ENCODE measurements at places on chromosomes 7 and 10.

- no peak for DNase-seq
Measured at GRCh38 chr7:28110427-28111012, 70.1 kb downstream of the JAZF1 start.

- no peak for DNase-seq
Measured at GRCh38 chr7:39621261-39621660, 2.1 kb upstream of the RALA start.

- no peak for DNase-seq
Measured at GRCh38 chr10:2944788-2945187, 122.6 kb upstream of the PFKP start.

DNA sequence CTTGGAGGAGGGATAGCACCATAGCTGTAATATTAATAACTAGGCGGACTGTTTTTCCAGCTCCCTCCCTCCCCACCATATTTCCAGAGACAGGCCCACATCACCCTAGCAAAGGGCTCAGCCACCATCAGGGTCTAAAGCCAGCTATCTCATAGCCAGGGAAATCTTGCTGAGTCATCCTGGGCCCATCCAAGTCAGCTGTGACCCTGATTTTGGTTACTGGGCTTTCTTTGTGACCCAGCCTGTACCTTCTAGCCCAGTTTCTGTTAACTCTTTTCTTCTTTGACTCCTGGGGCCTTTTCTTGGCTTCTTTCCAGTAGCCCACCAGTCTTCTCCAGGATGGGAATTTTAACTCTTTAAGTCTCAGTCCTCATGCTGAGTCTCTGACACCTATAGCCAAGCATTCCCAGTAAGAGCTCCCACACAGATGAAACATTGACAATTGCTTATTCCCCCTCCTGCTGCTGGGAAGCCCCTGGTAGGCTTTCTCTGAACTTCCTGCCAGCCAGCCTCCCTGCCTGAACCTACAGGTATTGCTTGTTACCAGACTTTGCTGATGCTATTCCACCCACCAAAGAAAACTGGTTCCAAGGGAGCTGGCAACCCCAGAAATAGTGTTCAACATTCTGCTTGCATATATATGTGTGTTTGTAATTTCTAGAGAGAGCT is 34.8 kb upstream of the ADO start:
- DNase-seq = no peak

GRCh38 chr10:113427236-113427735 is 125.6 kb upstream of the HABP2 start:
- no peak for DNase-seq

GRCh38 chr7:45594745-45595535 is 20.8 kb downstream of the ADCY1 start:
- DNase-seq = no peak

Data from activated T-helper 1 cell treated with anti-CD3 and anti-CD28 coated beads, Interleukin-2, amount 50 U/mL, for 16 hours (primary cell).